A673 (cell line): ENCODE measurements at places on chromosomes 7 and 10. TPM values are rescaled to one million over a fixed set of nuclear protein-coding genes. Genes with fewer than 3 reads are reported as not detected.

Gene SPDYE2
- total RNA-seq, result not detected in 2 replicates

Gene NPFFR1
- total RNA-seq, result 0.02 TPM in 1 of 2 replicates, not detected in the other

Gene PRKAG2
- total RNA-seq, result 10.3 and 11.6 TPM in 2 replicates

Gene ATOH7
- total RNA-seq, result not detected in 2 replicates

Gene HOXA13
- not detected in 2 replicates for total RNA-seq

Gene MBL2
- total RNA-seq, result not detected in 2 replicates

Gene AMPH
- total RNA-seq, result 1.6 and 2.1 TPM in 2 replicates

Gene TMEM26
- total RNA-seq, result not detected in 2 replicates

Gene LIPJ
- 0.11 TPM in 1 of 2 replicates, not detected in the other for total RNA-seq

Gene GPC2
- 23.3 and 28.4 TPM in 2 replicates for total RNA-seq

Gene MLXIPL
- 17.4 and 20.6 TPM in 2 replicates for total RNA-seq

Gene INTS1
- total RNA-seq, result 129 and 141 TPM in 2 replicates

Gene TMEM225B
- 0.81 and 1.3 TPM in 2 replicates for total RNA-seq

Gene MYH16
- total RNA-seq, result not detected in 2 replicates

Gene GAD2
- total RNA-seq, result 0.17 and 0.28 TPM in 2 replicates

Gene GATAD1
- 19.4 and 23.3 TPM in 2 replicates for total RNA-seq

Gene SEMA3D
- 23.3 and 32.0 TPM in 2 replicates for total RNA-seq

Gene NAT16
- not detected in 2 replicates for total RNA-seq

Gene LRIT1
- total RNA-seq, result not detected in 2 replicates

Gene PPP3CB
- total RNA-seq, result 57.8 and 60.2 TPM in 2 replicates

Gene FMC1
- 10.5 and 11.5 TPM in 2 replicates for total RNA-seq

Gene GTF2IRD1
- total RNA-seq, result 73.6 and 80.4 TPM in 2 replicates

Gene ZNF853
- 3.4 and 6.4 TPM in 2 replicates for total RNA-seq

Gene NEUROG3
- not detected in 2 replicates for total RNA-seq

Gene PAX4
- total RNA-seq, result not detected in 2 replicates

Gene IL6
- total RNA-seq, result not detected in 2 replicates

Gene GLI3
- total RNA-seq, result 52.6 and 58.7 TPM in 2 replicates

Gene AS3MT
- 4.8 and 5.2 TPM in 2 replicates for total RNA-seq

Gene ZNF365
- total RNA-seq, result 0.55 and 0.56 TPM in 2 replicates

Gene SEMA4G
- total RNA-seq, result 6.1 and 9.2 TPM in 2 replicates

Gene CCDC6
- 28.1 and 28.8 TPM in 2 replicates for total RNA-seq

Gene FAS
- total RNA-seq, result 30.4 and 40.3 TPM in 2 replicates

Gene MDFIC
- total RNA-seq, result 27.3 and 32.6 TPM in 2 replicates

Gene PNLIPRP3
- total RNA-seq, result not detected in 2 replicates

Gene CEP55
- 67.9 and 68.5 TPM in 2 replicates for total RNA-seq

Gene THSD7A
- total RNA-seq, result 0.55 and 0.64 TPM in 2 replicates

Gene CRPPA
- total RNA-seq, result 0.15 and 0.21 TPM in 2 replicates

Gene SORCS1
- 0.34 and 0.50 TPM in 2 replicates for total RNA-seq

Gene DCLRE1A
- total RNA-seq, result 62.4 and 75.6 TPM in 2 replicates

Gene SPDYE9
- total RNA-seq, result not detected in 2 replicates

Gene ZNF488
- 0.09 TPM in 2 replicates for total RNA-seq

Gene KCNIP2
- total RNA-seq, result 0.86 and 2.8 TPM in 2 replicates

Gene TMEM229A
- 22.2 and 24.6 TPM in 2 replicates for total RNA-seq

Gene RBP4
- not detected in 2 replicates for total RNA-seq

Gene C7orf25
- total RNA-seq, result 5.6 and 7.3 TPM in 2 replicates

Gene SPDYE17
- total RNA-seq, result not detected in 2 replicates

Gene C7orf33
- not detected in 2 replicates for total RNA-seq

Gene ANKRD1
- total RNA-seq, result not detected in 2 replicates

Gene TMEM139
- not detected in 2 replicates for total RNA-seq

Gene HSPB1
- 354 and 375 TPM in 2 replicates for total RNA-seq
